Activated CD8-positive, alpha-beta T cell treated with anti-CD3 and anti-CD28 coated beads, Interleukin-2, amount 10 ng/mL, durations not matched to agents 7 days and 5 days (primary cell): ENCODE measurements at places on chromosomes 1 and 21.

GRCh38 chr1:188708795-188709535 is 1768.7 kb downstream of the BRINP3 start:
- no peak for DNase-seq

DNA sequence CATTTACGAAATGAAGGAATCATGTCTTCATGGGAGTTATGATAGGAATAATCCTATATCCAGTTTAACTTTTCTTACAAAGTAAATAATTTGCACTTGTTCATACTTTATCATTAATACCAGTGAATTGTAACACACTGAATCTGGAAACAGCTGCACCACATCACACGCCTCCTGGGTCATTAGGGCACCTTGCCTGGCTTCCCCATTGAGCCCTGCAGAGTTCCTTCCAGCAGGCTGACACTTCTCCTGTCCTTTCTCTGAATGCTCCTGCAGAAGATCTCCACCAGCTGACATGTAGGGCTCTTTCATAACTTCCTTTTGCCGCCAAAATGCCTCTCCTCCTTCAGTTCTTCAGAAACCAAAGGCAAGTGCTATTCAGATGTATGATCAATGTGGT is 201.1 kb downstream of the DAB1 start:
- no peak for DNase-seq

DNA sequence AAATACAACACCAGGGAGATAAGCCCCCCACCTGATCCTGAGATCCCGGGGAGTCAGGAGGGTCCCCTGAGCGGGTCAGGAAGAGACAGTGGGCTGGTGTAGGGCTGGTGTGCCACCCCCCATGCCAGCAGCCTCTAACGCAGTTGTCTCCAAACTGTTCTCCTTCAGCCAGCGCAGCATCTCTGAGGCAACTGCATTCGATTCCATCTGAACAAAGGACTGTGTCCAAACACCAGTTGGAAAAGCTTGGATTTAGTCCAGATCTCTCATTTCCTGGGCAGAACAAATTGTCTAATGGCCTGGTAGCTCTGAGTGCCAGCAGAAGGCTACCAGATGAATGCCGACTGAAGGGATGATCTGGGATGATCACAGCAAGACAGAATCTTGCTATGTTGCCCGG is 44.1 kb upstream of the EIF4G3 start:
- no peak for DNase-seq

- DNase-seq = no peak
Measured at GRCh38 chr1:223709598-223709997, 2.7 kb upstream of the CAPN2 start.

DNA sequence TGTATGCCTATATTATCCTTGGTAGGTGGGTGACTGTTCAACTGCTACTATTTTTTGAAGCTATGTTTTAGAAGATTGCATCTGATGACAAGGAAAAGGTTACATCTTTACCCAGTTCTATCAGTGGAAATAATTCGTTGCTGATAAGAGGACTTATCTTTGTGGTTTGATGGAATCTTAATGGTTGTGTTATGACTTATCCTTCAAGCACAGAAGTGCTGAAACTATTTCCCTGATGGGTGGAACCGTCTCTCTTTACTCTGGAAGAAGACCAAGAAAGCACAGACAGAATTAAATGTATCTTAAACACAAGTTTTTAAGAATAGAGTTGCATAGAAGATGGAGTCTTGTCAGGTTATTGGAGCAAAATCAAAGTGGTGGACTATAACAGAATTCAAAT is 437.7 kb upstream of the KAZN start:
- DNase-seq = no peak

DNA sequence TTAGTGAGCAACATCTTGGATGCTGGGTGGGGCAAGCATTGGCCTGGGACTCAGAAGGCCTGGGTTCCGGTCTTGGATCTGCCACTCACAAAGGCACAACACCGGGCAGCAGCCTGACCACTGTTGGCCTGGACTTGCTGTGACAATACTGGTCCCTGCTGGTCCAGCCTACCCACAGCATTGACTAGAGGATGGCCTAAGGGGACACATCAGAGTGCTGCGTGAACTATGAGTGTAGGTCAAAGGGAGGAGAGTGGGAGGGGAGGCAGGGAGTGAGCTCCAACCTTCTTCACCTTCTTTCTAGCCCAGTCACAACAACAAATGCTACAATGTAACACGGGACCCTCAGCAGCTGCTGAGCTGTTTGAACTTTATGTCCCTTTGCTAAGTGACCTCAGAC is 31.1 kb downstream of the TMEM50A start:
- no peak for DNase-seq

DNA sequence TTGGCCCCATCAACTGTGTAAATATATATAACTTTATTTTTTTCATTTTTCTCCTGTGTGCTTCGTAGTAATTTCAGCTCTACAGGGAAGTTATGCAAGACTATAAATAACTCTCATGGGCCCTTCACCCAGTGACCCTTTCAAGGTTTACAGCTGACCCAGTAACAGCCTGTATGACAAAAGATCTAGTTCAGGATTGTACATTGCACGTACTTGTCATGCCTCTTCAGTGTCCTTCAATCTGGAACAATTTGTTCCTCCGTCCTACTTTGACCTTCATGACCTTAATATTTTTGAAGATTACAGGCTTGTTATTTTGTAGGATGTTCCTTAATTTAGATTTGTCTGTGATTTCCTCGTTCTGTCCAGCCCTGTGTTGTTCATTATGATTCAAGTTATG is 40.5 kb downstream of the BRINP2 start:
- no peak for DNase-seq

DNA sequence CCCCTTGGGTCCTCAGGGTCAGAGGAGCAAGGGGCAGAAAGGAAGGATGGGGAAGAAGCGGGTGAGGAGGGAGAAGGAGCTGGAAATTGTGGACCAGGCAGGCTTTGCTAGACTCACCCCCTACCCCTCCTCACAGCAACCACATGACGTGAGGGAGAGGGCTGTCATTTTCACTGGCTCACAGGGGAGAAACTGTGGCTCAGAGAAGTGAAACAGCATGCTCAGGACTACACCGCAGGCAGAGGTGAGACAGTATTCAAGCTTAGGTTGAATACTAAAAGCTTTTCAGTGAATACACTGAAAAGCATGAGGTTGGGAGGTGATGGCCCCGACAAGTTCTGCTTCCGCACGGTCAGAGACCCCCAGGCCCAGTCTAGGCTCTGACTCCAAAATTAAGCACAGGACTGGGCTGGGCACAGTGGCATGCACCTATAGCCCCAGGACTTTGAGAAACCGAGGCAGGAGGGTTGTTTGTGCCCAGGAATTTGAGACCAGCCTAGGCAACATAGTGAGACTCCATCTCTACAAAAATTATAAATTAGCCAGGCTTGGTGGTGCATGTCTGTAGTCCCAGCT is 1.2 kb upstream of the CLEC20A start:
- DNase-seq = no peak

DNA sequence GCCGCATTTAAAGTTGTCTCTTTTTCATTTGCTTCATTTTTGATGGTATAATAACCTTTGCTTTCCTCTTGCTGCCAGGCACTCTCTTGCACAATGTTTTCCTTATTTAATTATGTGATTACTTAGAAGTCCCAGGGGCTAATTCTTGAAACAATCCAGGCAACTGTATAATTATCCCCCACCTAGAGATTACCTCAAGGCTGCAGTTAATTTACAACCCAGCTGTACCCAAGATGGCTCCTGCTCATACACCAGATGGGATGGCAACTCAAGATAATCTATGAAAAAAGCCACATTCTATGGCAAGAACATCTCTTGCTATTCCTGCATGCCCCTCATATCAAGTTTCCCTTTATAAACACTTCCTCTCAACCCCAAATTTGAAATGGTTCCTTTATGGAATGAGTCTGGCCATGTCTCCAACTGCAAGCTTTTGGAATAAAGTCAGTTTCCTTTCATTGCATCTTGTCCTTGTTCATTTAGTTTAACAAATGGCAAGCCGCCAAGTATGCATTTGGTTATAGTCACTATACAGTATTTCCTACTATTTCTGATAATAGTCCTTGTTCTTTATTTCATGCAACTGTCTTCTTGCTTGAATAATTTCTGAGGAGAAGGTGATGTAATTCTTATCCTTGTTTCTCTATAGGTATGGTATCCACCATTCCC is 1042.6 kb downstream of the PLA2G4A start:
- no peak for DNase-seq

DNA sequence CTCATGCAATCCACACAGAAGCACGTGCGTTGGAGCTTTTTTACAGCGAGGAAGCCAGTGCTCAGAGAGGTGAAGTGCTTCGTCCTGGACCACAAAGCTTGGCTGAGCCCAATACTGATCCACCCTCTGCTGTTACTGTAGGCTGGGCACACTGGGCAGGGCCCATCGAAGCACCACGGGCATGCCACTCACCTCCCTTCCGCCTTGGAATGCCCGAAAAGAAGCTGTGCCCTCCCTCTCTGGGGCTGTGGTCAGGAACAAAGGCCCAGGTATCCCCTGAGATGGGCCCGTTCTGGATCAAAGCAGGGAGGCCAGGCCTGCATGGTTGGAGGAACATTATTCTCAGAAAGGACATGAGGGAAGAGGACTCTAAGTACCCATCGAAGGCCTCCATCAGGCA is 206.7 kb upstream of the C1orf174 start:
- no peak for DNase-seq

DNA sequence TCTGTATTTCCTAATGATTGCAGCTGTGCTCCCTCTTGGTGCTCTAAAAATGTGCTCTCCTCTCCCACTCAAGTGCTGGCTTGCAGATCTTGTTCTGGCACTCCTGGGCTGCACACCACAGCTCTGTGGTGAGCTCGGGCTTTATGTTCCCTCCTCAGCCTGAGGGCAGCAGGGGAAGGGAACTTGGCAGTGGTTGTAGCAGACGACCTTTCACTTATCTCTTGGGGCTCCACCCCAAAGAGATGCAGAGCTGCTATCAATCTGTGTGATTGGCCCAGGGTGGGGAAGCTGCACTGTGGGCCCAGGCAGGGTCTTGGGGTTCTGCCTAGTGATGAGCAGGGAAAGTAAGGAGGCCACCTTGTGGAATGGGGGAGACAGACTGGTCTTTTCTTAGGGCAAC is 143.5 kb upstream of the GORAB start:
- DNase-seq = no peak

GRCh38 chr1:156522443-156522970 is 21.9 kb upstream of the MEF2D start:
- DNase-seq = no peak
